ENCODE measurements at places on chromosomes 6 and 20.

- no peak for DNase-seq
Measured at GRCh38 chr20:4633780-4634179, 87.9 kb upstream of the PRND start.

DNA sequence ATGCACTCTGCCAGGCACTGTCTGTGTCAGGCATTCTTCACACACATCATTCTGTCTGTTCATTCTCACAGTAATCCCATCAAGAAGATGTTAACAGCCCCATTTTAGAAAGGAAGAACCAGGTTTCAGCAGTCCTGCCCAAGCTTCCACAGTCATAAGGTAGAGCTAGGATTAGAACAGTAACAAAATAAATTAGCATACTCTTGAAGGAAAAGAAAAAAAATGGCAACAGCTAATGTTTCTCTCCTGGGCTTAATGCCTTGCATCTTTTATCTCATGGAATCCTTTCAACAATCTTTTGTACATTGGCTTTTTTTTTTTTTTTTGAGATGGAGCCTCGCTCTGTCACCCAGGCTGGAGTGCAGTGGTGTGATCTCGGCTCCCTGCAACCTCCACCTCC lies 32.1 kb upstream of the AKAP12 start:
- no peak for DNase-seq

DNA sequence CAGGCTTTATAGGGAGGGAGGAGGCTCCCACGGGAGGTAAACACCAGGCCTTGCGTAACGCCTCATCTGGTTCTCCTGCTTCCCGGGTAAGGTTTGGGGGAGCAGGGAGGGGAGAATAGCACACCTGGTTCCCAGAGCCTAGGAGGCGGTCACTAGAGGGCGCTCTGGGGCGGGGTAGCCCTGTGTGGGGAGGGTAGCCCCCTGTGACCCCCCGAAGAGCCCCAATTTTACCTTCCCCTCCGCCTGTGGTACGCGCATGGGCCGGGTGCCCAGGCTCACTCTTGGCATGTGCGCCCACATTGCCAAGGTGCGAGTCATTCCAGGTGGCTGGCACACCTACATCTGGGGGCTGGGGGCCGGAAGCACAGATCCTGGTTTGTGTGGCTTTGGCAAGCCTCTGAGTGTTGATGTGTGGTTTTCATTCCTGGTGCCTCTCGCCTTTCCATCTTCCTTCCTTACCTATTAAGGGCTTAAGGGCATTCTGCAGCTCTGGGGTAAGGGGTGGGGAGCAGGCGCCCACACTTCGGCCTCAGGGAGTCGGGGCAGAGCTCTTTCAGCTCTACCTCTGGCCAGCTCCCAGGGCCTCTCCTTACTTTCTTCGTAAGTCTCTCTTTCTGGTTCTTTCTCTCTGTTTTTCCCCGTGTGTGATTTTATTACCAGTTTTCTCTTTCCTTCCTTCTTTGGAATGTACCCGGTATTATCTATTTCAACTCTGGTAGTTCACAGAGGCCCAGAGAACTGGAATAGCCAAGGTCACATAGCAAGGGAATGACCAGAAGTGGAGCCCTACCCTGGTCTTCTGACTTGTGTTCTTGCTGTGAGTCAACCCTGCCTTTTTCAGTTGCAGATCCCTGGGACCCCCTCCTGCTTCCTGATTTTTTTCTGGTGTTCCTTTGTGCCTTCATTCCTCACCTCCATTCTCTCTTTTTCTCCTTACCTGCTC lies 492 bp upstream of the RNF39 start:
- no peak for DNase-seq

DNA sequence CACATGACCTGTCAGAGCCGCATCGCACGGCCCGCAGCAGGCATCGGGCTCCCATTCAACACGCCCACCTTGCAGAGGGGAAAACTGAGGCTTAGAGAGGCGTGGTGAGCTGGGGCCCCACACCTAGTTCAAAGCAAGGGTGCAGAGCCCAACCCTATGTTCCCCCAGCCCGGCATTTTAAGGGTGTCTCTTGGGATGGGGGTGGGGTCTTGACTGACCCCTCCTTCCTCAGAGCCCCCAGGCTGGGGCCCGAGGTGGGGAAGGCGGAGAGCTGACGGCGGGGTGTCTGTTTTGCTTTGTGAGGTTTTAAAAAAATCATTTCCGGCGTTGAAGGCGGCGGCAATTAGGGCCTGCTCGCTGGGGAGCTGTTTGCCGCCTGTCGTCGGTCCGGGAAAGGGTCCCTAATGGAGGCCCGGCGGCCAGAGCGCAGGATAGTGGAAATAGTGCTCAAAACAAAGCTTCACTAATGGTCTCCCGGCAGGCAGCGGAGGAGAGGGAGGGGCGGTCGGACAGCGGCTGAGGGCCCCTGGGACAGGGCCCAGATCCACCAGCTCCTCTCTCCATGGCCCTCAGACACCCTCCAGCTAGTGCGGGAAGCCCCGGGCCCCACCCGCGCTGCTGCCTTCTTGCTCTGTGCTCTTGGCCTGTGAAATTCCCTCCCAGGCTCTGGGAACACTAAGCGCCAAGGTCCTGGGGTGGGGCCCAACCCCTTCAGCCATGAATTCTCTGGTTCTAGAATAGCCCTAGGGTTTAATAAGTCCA lies 11.9 kb downstream of the VSTM2L start:
- peak; percentile 14 for DNase-seq

DNA sequence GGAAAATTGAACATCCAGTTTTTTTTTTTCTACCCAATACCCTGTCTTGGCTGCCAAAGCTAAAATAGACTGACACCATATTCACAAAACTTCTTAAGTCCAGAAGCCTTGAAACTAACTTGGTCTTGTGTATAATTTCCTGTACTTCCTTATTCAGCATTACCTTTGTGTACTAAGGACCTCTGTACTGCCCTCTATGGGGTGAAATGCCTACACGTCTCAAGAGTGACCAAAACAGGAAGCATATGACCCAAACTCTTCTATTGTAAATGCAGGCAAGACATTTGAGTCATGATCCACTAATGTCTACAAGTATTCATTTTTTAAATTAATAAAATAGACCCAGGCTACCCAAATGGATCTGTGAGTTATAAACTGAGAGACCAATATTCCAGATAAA lies 50.4 kb downstream of the HMGCLL1 start:
- no peak for DNase-seq

DNA sequence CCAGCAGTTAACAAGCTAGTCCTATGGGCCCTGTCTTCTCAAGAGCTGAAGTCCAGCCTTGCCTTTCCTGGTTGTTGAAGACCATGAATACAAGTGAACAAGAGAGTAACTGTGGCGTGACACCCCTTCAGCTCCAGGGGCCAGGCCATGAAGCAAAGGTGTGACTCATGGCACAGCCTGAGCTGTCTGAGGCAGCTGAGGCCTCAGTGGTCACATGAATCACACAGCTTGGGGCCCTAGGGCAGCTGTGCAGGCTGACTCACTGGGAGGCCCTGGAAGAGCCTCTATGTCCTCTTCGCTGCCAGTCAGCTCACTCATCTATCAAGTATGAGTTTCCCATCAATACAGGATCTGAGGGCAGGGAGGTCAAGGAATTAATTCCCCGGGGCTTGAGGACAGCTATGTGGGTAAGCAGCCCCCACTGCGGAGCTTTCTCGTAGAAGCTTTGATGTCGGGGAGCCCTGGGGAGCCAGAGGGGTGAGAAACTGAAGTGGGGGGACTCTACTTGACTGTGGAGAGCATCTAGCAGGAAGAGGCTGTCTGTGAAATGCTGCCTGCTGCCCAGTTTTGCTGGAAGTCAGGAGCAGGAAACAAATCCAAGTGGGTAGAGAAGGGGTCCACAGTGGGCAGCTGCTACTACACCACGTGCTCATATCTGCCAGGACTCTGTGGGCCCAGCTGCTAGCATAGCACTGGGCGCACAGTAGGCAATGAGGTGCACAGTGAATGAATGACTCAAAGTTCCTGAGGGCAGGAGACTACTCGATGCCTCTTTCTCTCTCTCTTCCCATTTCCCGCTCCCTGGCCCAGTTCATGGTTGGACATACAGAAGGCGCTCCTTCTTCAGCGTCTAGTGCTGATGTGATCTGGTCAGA lies 13.7 kb upstream of the FAM83C start:
- DNase-seq, result no peak

- no peak for DNase-seq
Measured at GRCh38 chr6:5497896-5498578, 236.7 kb downstream of the FARS2 start.

DNA sequence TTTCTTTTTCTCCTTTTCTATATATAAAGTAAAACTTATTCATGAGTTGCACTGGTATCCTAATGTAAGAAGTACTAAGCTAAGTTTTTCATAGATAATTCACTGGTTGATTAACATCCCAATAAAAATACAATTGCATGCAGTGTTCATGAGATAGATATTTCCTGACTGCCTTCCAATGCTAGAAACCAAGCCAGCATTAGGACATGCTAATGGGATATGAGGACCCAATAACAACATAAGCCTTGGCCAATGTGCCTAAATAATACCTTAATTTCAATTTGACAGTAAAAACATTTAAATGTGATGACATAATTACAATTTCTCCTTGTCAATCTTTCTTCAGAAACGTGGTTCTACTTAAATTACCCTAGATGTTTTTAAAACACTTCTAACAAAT lies 152.7 kb downstream of the RNGTT start:
- no peak for DNase-seq

- DNase-seq, result no peak
Measured at GRCh38 chr6:34553750-34554149, 2.4 kb downstream of the SPDEF start.

DNA sequence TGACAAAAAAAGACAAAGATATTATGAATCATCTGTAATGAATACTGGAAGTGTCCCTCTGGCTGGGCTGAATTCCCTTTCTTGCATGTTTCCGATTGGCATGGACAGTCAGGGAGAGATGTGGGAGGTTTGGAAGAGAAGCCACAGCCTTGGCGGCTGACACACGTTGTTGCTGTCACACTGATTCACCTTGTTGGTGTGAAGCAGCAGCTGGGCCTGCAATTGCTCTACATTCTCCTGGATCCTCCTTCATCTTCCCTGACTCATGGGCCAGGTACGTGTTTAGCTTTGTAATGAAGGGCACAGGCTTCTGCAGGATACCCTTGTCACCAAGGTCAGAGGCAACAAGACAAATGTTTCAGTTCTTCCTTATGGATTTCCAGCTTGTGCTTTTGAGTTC lies 13.4 kb upstream of the SMIM8 start:
- no peak for DNase-seq

- no peak for DNase-seq
Measured at GRCh38 chr6:29680416-29680815, 536 bp downstream of the ZFP57 start.

DNA sequence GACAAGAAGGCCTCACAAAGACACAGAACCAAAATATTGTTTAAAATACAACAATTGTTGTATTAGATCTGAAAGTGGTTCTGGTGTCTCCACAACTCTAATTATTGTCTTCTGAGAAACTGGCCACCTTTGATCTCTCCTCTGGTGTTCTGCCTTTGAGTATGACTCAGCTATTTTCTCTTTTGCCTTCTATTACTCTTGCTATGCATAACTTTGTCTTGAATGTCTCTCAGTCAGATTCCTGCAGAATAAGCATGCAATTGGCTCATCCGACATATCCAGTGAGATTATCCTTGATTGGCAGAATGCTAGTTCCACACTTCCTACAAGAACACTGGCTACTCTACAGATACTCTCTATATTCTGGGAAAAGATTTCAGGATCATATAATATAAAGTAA lies 14.3 kb upstream of the EPM2A start:
- no peak for DNase-seq

DNA sequence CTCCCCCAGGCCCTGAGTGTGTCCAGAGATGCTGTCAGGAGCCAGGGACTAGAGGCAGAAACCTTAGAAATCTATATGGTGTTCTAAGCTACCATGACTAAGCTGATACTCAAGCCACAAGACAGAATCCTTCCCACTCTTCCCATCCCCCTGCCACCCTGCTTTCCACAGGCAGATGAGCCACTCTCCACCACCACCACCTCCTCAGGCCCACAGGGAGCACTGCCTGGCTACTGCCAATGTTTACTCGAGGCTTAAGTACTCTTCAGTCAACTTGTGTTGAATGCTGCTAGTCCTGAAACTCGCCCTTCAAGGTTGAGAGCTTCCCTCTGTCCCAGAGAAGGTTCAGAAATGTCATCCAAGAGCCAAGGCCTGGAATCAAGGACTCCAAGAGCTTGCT lies 56.2 kb downstream of the CENPW start:
- DNase-seq, result no peak

- no peak for DNase-seq
Measured at GRCh38 chr6:79788756-79789155, 157.6 kb downstream of the SH3BGRL2 start.

DNA sequence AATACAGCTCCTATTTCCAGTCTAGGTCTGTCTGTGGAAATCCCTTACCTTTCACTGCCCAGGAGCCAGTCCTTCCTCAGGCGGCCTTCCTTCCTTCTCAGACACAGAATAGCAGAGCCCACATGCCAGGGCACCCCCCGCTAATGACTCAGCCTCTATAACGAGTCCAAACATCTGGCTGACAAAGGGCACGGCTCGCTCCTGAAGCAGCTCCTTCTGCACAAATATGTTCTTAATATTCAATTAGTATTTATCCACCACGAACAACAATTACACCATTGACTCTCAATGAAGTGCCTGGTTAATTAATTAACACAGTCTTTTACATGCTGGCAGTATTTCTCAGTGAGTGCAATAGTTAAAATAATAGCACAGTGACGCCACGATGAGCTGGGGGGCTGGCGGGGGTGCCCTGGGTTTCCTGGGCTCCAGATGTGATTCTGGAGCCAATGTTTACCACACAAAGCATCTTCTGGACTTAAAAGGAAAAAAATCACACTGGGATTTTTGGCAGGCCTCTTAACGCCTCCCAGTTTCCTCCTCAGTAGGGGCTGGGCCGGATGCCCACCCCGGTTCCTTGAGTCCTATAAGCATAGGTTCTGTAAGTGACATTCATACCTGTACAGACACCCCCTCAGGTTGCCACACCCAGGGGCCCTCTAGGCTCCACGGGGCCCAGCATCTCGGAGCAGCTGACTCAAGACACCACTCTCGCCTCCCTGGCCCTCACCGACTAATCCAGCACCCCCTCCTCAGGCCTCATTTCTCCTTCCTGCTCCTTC lies 158.6 kb upstream of the MLN start:
- DNase-seq, result no peak

- DNase-seq, result no peak
Measured at GRCh38 chr6:103105686-103106085, 1712.2 kb downstream of the GRIK2 start.

GRCh38 chr6:152975204-152975915 lies 7.5 kb downstream of the FBXO5 start:
- peak; percentile 53 for DNase-seq

GRCh38 chr20:24492698-24493097 lies 23.3 kb downstream of the SYNDIG1 start:
- no peak for DNase-seq
